RPMI8226 (cell line): ENCODE measurements at places on chromosomes 13 and 19.
A peak's percentile ranks its signal among the peaks of the same experiment; 100 is the strongest.

DNA sequence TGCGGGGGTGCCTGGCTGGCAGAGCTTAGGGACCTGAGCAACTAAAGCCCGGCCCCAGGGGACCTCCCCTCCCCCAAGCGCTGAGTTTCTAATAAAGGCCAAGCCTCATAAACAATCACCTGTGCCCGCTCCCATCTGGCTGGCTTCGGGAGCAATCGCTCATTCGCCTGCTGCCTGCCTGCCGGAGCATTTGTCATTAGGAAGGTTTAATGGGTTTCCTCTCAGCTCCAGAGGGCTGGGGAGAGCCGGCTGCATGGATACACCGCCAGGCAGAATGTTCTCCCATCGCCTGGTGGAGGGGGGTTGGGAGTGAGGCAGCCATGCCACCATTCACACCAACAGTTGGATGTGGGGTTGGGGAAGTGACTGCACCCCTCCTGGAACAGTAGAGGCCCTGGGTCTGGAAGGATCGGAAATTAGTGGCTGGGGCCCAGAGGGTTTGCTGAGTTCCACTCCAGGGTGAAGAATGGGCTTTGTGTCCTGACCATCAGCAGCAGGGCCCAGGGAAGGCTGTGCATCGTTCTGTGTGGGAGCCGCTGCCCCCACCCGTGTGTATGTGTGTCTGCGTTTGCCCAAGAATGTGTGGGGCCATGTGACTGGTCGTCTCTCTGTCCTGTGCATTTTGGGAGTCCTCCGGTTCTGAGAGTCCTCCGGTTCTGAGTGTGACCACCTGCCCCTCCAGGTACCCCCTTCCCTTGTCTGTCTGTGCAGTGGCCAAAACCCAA lies 15.3 kb downstream of the PIN1 start:
- no peak for DNase-seq

DNA sequence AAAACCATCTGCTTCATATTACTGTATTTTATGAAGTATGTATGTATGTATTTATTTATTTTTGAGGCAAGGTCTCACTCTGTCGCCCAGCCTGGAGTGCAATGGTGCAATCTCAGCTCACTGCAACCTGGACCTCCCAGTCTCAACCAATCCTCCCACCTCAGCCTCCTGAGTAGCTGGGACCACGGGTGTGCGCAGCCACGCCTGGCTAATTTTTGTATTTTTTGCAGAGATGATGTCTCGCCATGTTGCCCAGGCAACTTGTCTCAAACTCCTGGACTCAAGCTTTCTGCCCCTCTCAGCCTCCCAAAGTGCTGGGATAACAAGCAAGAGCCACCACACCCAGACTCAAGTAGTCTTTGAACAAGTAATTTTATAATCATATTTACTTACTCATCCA lies 5.5 kb downstream of the KATNAL1 start:
- no peak for DNase-seq

DNA sequence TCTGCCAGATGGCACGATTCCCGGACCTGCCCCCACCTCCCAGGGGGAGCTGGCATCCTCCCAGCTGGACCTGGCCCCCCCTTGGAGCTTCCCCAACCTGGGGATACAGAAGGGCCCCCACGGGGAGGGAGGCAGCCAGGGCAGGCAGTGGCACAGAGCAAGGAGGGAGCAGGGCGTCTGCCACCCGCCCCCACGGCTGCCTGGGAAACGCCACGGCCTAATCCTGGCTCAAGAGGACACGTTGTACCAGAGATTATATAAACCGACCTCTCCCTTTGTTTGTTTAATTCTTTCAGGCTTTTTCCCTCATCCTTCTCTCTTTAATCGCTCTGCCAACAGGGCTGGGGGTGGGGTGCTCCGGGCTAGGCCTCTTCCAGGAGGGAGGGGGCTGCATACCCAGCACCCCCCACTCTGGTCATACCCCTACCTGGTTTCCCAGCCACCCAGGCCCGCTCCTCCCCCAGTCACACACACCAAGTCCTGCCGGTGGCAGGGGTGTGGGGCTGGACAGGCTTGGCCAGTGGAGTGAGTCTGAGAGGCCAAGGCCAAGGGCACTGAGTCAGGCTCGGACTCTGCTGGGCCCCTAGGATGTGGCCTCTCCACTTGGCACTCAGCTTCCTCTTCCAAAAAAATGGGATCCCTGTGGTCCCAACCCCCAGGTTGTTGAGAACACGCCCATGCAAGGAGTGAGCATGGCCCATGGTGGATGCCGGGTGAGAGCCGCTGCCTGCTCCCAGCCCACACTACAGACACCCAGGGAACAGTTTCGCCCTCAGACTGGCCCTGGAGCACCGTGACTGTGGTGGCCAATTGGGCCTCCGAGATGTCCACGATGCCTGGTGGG lies 29.5 kb upstream of the NFIC start:
- DNase-seq = no peak

DNA sequence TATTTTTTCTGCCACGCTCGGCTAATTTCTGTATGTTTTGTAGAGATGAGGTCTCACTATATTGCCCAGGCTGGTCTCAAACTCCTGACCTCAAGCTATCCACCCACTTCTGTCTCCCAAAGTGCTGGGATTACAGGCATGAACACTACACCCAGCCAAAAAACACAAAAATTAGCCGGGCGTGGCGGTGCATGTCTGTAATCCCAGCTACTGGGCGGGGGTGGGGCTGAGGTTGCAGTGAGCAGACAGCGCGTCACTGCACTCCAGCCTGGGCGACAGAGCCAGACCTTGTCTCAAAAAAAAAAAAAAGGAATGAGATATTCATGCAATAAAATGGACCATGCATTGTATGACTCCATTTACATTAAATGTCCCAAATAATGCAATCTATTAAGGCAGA lies 32.2 kb downstream of the VASP start:
- no peak for DNase-seq

- DNase-seq = no peak
Measured at GRCh38 chr13:90414691-90415596, 932.5 kb upstream of the MIR17HG start.

DNA sequence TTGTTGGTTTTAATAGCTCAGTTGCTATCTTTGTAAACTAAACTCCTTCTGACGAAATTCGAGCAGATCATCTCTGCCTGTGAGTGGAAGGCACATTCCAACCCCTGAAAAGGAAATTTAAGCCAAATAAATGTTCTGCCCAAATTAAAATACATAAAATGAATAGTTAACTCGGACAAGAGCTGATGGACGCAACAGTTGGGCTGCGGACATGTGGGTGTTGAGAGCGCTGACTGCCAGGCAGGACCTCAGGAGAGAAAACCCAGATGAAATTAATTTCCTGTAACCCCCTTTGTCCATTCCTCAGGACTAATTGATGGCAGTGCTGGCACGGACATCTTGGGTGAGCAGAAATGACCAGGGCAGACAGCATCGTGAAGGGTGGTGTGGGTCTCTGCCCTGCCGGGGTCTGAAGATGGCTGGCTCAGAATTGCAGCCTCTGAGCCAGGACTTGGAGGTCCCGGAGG lies 86.5 kb downstream of the TSHZ3 start:
- DNase-seq = no peak

GRCh38 chr13:73055813-73056564 lies 2.8 kb upstream of the KLF5 start:
- DNase-seq = no peak

- no peak for DNase-seq
Measured at GRCh38 chr13:105282406-105283285, 1252.8 kb downstream of the EFNB2 start.

- peak; percentile 61 for DNase-seq
Measured at GRCh38 chr19:6828698-6829633, 56.5 kb downstream of the VAV1 start.

DNA sequence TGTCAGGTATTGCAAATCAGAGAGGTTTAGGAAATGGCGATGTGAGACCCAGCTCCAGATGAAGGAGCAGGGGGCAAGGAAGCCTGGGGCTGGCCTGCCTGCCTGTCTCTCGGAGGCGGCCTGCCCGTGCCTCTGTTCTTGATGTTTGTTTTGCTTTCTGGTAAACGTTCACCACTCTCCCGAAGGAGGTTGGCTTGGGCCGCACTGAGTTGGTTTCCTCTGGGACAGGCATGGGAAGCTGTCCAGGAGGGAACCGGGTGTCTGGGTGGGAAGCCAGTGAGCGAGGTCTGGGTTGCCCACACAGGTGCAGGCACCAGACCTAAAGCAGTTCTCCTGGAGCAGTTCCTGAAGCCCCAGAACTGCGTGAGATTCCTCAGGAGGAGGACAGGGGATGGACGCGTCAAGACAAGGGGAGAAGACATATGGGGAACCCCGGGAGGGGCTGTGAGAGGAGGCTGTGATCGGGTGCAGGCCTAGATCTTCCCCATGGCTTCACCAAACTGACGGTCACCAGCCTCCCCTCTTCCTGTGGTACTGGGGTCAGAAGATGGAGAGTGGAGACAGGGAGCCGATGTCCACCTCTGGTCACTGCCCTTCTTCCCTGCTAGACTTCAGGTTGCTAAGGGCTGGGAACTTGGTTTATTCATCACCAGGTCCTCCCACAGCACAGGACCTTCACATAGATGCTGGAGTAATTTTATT lies 15.2 kb downstream of the COL4A2 start:
- DNase-seq = no peak

GRCh38 chr13:79456656-79457365 lies 24.1 kb upstream of the NDFIP2 start:
- DNase-seq = no peak

GRCh38 chr19:29724746-29725145 lies 9.7 kb upstream of the C19orf12 start:
- no peak for DNase-seq

DNA sequence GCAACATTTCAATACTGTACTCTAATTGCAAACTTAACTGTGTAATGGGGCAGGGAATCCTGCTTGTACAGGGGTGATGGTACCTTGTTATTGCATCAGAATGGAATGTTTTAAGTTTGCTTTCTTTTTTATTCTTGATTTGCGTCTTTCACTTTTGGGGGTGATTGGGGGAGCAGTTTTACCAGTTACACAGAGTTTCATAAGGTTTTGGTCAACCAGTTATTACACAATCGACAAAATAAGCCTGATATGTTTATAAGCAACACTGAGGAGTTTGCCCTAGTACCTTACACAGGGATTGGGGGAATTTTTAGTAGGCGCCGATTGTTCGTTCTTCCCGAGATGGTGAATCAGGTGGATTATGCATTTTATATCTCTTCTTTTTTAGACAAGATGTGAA lies 2.7 kb downstream of the KLF5 start:
- no peak for DNase-seq

GRCh38 chr13:21898945-21899344 lies 228.1 kb downstream of the FGF9 start:
- DNase-seq = no peak

DNA sequence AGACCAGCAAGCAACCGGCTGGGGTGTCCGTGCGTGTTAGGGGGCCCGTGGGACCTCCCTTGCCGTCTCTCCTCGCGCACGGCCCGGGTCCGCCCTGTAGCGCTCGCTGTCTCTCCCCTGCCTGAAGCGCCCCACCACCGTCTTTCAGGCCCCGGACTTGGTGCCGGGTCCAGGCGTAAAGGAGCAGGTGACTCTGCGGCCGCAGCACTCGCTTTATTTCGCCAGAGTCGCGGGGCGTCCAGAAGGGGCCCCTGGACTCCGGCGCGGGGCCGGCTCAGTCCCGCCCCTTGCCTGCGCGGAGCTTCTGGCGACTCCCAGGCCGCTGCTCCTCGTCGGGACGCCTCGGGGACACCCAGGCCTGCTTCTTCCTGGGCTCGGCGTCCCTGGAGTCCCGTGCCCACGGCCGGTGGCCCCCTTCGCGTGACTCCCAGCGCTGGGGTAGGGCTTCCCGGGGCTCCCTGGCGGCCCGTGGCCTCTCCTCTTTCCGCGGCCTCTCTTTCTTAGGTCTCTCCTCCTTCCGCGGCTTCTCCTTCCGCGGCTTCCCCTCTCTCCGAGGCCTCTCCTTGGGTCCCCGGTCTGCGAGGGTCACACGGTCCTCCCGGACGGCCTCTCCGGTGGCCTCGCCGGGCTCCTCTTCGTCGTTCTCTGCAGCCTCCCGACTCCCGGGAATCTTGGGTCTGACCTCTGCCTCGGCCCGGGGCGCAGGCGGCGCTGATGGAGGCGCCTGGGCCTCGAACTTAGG lies 3.1 kb downstream of the AMH start:
- DNase-seq = no peak

- no peak for DNase-seq
Measured at GRCh38 chr19:5112681-5113575, 144.0 kb downstream of the KDM4B start.

DNA sequence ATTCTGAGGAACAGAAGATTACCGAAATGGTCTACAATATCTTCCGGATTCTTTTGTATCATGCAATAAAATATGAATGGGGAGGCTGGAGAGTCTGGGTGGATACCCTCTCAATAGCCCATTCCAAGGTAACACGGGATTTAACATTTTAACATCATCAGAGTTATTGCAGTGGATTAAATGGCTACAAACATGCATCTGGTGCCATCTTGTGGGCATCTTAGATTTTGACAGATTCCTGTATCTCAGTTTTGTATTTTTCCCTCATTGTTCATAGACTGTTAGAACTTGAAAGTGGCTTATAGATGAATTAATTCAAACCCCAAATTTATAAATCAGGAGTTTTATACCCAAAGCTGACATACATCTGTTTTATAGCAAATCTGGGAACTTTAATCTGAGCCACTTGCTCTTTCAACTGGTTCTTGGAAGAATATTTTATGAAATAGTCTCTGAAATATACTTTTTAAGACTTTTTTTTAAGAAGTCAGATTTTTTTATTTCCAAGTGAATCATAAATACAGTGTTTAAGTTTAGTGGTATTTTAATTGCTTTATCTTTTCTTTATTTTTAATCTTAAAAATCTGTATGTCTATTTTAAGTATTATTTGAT lies 215.2 kb downstream of the NBEA start:
- DNase-seq = peak; percentile 31

DNA sequence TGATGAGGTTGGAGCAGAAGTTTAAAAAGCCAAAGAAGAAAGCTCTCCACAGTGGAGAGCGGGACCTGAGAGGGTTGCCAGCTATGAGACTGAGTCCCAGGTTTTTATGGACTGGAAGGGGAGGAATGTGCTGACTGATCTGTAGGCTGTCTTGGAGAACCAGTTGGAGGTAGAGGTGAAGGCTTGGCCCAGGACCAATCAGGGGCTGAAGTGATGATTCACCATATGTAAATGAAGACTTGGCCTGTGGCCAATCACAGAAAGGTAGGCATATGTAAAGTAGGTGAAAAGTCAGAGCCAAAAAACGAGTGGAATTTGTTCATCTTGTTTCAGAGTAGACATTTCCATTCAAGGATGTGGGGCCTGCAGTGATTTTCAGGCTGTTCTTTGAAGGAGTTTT lies 17.5 kb upstream of the KBTBD6 start:
- no peak for DNase-seq

DNA sequence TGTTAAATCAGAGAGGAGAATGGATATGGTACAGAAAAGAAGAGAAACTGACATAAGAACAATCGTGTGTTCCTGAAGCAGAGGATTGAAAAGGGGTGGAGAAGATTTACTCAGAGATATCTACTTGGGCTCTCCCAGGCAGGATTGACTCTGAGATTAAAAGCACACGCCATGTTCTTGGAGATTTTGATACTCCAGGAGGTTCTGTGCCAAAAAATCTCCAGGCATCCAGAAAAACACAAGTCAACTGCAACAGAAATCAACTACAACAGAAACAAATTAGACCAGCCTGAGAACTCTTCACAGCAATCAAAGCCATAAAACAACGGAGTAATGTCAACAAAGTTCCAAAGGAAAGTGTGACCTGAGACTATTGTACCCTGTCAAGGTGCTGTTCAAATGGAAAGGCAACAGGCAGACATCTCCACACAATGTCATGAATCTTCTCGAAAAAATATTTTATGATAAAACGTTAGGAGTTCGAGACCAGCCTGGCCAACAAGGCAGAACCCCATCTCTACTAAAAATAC lies 104.2 kb downstream of the UBL3 start:
- DNase-seq = no peak

GRCh38 chr13:110391273-110391672 lies 84.2 kb downstream of the COL4A2 start:
- DNase-seq = no peak

- no peak for DNase-seq
Measured at GRCh38 chr13:58488251-58488650, 856.7 kb downstream of the PCDH17 start.
